ENCODE measurements at places on chromosomes 13 and 19.
A peak's percentile ranks its signal among the peaks of the same experiment; 100 is the strongest.

DNA sequence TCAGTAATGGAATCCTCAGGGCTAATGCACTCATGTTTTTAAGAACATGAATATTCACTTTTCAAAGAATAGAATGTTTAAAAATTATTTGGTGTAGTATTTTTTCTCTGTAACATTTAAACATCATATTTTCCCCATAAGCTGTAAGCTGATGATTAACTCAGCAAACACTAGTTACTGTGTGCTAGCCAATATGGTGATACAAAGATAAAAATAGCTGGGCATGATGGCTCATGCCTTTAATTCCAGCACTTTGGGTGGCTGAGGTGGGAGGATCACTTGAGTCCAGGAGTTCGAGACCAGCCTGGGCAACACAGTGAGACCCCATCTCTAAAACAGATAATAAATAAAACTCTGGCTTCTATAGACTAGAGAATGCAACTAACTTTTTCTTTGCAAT lies 13.2 kb downstream of the RNF17 start:
- DNase-seq, result no peak

- no peak for DNase-seq
These were observed 595 bp upstream of the RAB20 start for GRCh38 chr13:110562036-110562597.

- DNase-seq, result no peak
These were observed 64.2 kb downstream of the CCDC70 start for GRCh38 chr13:51925865-51926527.

DNA sequence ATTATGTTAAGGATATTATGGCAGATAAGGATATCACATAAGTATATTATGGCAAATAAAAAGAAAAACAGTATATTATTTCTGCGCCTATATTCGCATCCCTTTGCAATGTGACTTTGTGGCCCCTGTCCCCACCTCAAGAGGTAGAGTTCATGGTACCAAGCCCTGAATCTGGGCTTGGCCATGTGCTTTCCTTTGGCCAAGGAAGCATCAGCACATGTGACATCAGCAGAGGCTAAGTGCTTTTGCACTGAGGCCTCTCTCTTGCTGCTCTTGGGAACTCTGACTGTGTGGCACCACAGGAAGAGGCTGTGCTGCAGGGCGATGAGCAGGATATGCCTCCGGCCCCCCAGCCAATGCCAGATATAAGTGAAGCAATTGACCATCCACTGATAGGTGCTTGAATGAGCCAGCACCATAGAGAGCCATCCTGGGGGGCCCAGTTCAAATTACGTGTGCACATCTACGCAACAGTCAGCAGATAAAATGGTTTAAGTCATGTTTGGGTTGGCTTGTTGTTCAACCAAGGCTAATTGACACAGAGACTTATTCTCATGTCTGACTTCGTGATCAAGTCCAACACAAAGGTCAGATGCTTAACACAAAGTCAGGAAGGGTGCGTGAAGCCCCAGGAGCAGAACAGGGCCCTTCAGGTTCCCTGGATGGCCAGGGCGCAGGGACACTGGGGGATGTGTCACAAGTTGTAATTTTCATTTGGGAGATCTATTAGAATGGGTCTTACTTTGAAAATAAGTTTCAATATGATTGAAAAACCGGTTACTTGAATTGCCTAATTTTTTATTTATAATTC lies 173.3 kb downstream of the COL4A1 start:
- no peak for DNase-seq

DNA sequence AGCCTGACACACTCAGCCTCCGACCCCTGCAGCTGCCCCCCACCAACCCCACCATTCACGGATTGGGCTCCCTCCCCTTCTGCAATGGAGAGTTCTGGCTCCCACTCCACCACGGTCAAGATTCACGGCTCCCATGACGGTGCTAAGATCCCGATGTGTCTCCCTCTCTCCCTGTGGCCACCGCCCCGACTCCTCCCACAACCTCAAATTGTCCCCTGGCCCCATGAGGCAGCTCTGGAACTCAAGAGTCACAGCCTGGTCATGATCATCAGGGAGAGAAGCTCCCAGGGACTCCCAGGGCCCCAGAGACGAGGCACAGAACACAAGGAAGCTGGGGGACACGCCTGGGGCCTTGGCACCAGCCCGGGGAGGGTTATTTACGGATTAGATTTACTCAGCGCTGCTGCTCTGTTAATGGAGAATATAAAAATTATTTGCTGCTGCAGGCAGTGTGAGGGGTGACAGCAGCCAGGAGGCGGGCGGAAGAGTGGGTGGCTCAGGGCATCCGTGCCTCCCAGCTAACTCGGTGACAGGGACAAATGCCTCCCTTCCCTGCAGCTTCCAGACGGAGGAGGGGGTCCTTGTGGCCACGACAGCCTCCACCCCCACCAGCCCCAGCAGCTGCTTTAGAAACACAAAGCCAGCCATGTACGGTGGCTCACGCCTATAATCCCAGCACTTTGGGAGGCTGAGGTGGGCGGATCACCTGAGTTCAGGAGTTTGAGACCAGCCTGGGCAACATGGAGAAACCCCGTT lies 184.2 kb downstream of the PTPRS start:
- DNase-seq, result no peak

GRCh38 chr19:49911381-49912145 lies 14.9 kb upstream of the IL4I1 start:
- DNase-seq, result peak; percentile 25

DNA sequence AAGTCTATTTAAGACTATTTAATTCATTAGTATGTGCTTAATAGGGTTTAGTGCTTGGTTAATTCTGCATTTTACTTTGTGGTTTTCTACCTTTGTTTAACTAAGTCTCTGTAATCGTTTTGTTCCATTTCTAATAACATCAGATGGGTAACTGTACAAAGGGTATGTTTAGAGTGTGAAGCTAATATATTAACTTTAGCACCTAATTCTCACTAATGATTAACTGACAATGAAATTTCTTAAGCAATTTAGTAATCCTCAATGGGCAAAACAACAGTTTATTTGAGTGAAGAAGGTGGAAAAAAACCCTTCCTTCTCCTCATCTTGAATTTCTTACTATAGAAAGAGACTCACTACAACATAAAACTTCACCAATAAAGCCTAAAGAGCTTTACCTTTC lies 448.1 kb upstream of the MIR17HG start:
- DNase-seq, result no peak

GRCh38 chr19:52274191-52274590 lies 4.8 kb downstream of the ZNF766 start:
- DNase-seq, result no peak

DNA sequence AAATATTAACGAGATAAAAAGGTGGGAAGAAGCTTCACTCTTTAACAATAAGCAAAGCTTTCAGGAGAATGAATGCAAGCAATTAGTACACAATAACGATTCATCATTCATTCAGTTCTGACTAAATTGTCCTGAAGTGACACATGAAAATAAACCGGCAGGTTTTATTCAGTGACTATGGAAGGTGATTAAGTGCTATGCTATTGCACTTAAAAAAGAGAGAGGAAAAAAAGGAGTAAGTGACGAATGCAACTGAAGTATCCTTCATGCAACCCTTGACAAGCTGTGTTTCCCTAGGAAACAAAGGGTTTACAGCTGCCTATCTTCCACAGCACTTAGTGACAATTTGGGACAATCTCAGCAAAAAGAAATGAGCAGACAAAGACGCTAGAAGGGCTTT lies 1.4 kb downstream of the LIG4 start:
- DNase-seq, result no peak

DNA sequence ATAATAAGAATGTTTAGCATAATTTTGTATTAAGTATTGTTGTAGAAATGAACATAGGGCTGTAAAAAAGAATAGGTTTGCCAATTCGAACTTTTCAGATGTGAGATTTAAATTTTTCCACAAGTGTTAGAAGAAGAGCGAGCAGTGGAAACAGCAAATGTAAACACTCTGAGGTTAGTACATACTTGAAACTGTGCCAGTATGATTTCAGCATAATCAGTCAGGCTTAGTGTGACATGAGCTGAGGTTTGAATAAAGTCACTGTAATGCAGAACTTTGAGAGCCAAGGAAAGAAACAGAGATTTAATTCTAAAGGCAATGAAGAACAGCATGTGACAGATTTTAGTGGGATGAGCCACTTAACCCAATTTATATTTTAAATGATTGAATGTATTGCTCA lies 2166.4 kb downstream of the PCDH9 start:
- no peak for DNase-seq

GRCh38 chr19:41991025-41991424 lies 3.0 kb downstream of the ATP1A3 start:
- DNase-seq, result no peak

DNA sequence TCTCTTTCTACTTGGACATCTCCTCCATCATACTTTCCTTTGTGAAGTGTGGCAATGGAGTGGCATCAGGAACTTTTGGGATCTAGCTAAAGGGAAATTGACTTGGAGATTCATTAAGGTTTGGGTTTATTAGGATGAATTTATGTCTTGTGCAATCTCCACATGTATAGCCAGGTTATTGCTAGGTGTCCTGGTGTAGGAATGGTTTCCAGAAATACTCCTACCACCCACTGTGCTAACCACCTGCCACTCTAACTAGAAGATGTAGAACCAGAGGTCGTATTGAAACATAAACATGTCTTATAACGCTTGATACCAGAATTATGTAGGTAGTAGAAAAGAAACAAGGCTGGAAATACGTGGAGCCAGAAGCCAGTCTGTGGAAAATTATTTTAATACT lies 38.1 kb upstream of the MED4 start:
- DNase-seq, result no peak

GRCh38 chr13:49319951-49320350 lies 72.2 kb downstream of the CDADC1 start:
- DNase-seq, result no peak

DNA sequence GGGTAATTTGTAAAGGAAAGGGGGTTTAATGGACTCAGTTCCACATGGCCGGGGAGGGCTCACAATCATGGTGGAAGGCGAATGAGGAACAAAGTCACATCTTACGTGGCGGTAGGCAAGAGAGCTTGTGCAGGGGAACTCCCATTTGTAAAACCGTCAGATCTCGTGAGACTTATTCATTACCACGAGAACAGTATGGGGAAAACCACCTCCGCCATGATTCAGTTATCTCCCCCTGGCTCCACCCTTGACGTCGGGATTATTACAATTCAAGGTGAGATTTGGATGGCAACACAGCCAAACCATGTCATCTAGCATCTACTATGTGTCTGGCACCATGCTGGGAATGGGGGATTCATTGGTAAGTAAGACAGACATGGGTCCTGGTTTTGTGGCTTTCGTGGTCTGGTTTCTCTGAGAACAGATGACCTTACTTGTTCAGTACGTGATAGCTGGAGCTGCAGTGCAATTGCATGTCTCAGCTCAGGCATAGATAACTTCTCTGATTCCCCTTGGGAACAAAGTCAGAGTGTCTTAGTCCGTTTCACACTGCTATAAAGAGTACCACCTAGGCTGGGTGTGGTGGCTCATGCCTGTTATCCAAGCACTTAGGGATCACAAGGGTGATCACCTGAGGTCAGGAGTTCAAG lies 8.3 kb downstream of the ZNF554 start:
- no peak for DNase-seq

- no peak for DNase-seq
These were observed 653.8 kb downstream of the PCDH9 start for GRCh38 chr13:66576381-66576780.

GRCh38 chr19:9406798-9407352 lies 28.5 kb downstream of the ZNF266 start:
- DNase-seq, result peak; percentile 47

DNA sequence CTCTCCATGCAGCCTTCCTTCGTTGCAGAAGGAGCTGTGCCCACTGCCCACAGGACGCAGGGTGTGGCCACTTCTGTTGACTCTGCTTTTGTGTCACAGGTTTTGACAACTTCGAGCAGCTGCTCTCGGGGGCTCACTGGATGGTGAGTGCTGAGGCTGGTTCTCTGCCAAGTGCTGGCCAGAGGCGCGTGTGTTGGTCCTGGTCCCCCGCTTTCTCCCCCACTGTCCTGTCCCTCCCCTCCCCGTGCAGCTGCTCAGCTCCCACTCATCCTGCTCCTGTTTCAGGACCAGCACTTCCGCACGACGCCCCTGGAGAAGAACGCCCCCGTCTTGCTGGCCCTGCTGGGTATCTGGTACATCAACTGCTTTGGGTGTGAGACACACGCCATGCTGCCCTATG lies 10.6 kb upstream of the PDCD2L start:
- no peak for DNase-seq

- no peak for DNase-seq
These were observed 5.1 kb upstream of the RNF113B start for GRCh38 chr13:98182153-98182552.

DNA sequence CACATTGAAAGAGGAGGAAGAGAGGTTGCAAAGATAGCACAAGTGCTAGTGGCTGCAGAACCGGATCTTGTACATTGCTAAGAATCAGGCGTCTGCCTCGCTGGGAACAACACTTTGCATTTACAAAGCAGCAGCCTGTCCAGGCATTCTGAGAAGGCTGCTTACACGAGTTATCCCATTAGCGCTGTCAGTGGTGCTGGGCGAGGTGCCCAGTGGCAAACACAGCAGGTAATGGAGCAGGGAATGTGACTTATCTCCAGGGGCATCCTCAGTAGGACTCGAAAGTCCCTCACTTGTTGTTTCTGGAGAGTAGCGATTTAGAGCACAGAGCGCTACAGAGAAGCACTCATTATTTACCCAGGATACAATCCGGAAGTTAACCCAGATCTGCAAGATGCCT lies 209.6 kb downstream of the OLFM4 start:
- no peak for DNase-seq

- DNase-seq, result peak; percentile 11
These were observed 1.2 kb downstream of the TBC1D4 start for GRCh38 chr13:75480671-75481175.

DNA sequence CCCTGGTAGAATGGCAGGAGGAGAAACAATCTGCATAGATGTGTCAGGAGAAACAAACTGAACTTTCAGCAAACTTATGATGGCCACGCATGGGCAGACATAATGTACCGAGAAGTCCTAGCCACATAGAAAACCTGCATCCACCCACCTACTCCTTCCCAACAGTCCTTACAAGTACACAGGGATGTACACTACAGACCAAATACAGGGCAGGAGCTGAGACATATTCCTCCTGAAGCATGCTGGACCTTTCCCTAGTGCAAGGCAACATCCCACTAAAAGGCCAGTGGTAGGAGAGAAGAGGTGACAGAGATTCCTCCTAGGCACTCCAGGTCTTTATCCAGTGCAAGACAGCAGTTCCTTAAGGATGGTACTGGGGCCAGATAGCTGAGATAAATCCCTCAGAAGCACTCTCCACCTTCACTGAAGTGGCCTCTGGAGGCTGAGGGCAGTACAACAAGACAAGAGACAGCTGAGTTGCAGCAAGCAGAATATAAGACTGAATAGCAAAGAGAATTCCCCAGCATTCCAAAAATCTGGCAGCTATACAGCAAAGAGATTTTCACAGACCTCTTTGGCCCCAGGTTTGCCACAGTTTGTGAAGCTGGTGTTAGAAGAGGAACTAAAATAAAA lies 18.3 kb downstream of the VWA8 start:
- DNase-seq, result no peak

- DNase-seq, result no peak
These were observed 9.9 kb downstream of the MYDGF start for GRCh38 chr19:4660181-4660791.
